ENCODE measurements at places on chromosomes 6 and 20. TPM values are rescaled to one million over a fixed set of nuclear protein-coding genes. Genes with fewer than 3 reads are reported as not detected.
A peak's percentile ranks its signal among the peaks of the same experiment; 100 is the strongest.

GRCh38 chr6:36743032-36743431, 45.4 kb downstream of the RAB44 start:
- H3K27me3 ChIP-seq, result peaks cover 9% of the 10 kb centered on the region
- no peak overlapping the region for H3K4me3 ChIP-seq
- no peak overlapping the region for H3K27ac ChIP-seq
- H3K36me3 ChIP-seq, result peaks cover 2% of the 10 kb centered on the region
- DNase-seq, result no peak
- no peaks in the 10 kb centered on the region for H3K4me1 ChIP-seq

- H3K27ac ChIP-seq, result no peak overlapping the region
- H3K4me1 ChIP-seq, result peaks cover 29% of the 10 kb centered on the region
- DNase-seq, result no peak
- H3K4me3 ChIP-seq, result no peak overlapping the region
- no peaks in the 10 kb centered on the region for H3K36me3 ChIP-seq
- H3K27me3 ChIP-seq, result no peaks in the 10 kb centered on the region
Measured at GRCh38 chr6:11414176-11414963, 123.2 kb upstream of the TMEM170B start.

- H3K36me3 ChIP-seq, result peaks cover 4% of the 10 kb centered on the region
- H3K27me3 ChIP-seq, result peaks cover 22% of the 10 kb centered on the region
- no peak overlapping the region for H3K27ac ChIP-seq
Measured at GRCh38 chr6:82720992-82721391, 344.6 kb downstream of the UBE3D start.

DNA sequence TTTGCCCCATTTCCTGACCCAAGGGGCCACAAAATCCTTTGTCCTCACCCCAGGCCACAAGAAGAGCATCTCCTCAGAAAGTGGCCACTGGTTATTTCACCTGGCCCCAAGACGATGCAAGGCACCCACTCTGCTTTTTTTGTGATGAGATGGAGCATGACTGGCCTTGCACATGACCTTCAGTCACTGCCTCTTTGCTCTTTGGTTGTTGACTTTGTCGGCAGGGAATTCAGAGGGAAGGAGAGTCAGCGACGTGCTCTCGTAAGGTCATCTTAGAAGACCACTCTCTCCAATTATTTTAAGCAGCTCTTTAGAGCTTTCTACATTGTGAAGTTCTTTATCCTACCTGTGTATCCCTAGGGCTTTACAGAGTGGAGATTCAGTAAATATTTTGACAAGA, 306.7 kb downstream of the PLCB1 start:
- no peaks in the 10 kb centered on the region for H3K4me1 ChIP-seq
- DNase-seq, result no peak
- H3K4me3 ChIP-seq, result no peak overlapping the region
- H3K36me3 ChIP-seq, result no peaks in the 10 kb centered on the region

- peaks cover 1% of the 10 kb centered on the region for H3K36me3 ChIP-seq
- H3K27ac ChIP-seq, result peak overlapping the region; percentile 59
- no peak overlapping the region for H3K4me3 ChIP-seq
- peaks cover 37% of the 10 kb centered on the region for H3K4me1 ChIP-seq
- DNase-seq, result no peak
- H3K27me3 ChIP-seq, result no peaks in the 10 kb centered on the region
Measured at GRCh38 chr6:42136508-42137193, 5.8 kb downstream of the C6orf132 start.

- DNase-seq, result no peak
- peaks cover 20% of the 10 kb centered on the region for H3K27me3 ChIP-seq
- no peaks in the 10 kb centered on the region for H3K36me3 ChIP-seq
- H3K27ac ChIP-seq, result no peak overlapping the region
- H3K4me3 ChIP-seq, result no peak overlapping the region
- peaks cover 6% of the 10 kb centered on the region for H3K4me1 ChIP-seq
Measured at GRCh38 chr6:24397631-24398030, 5.1 kb upstream of the MRS2 start.

GRCh38 chr6:118551063-118552053, 3.3 kb downstream of the PLN start:
- no peaks in the 10 kb centered on the region for H3K27me3 ChIP-seq
- no peak for DNase-seq
- peak overlapping the region; percentile 45 for H3K27ac ChIP-seq
- H3K36me3 ChIP-seq, result peaks cover 1% of the 10 kb centered on the region
- H3K4me3 ChIP-seq, result no peak overlapping the region

Gene EPPIN
- not detected for total RNA-seq

GRCh38 chr6:165986914-165987482, 180.7 kb downstream of the TBXT start:
- peaks cover 50% of the 10 kb centered on the region for H3K27me3 ChIP-seq
- peak overlapping the region; percentile 81 for H3K4me3 ChIP-seq
- no peaks in the 10 kb centered on the region for H3K36me3 ChIP-seq
- DNase-seq, result no peak
- peaks cover 23% of the 10 kb centered on the region for H3K4me1 ChIP-seq

Gene ZSCAN12
- 4.1 TPM for total RNA-seq

DNA sequence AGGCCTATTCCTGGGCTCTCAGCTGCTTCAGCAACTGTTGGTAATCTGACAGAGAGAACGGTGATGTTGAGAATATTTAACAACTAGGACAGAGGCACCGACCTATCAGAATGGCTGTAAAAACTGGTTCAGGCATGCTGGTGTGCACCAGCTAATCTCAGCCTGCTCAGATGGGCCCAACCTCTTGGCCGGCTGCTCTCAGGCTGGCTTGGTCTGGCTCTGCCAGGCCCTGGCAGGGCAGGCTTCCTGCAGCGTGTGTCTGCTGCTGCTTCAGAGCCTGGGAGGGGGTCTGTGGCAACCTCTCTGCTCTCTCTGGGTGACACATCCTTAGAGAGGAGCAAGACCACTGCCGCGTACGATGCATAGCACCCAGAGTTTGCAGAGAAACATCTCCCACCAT, 4.8 kb downstream of the SLC2A12 start:
- no peak overlapping the region for H3K4me3 ChIP-seq
- H3K27me3 ChIP-seq, result no peaks in the 10 kb centered on the region
- H3K27ac ChIP-seq, result no peak overlapping the region

All from chondrocyte (in vitro differentiated cells).